ENCODE measurements at places on chromosomes 1 and 21.

- no peak for DNase-seq
These were observed 11.2 kb downstream of the SPSB1 start for GRCh38 chr1:9303916-9304315.

- no peak for DNase-seq
These were observed 248.3 kb upstream of the CAMK1G start for GRCh38 chr1:209335178-209335577.

DNA sequence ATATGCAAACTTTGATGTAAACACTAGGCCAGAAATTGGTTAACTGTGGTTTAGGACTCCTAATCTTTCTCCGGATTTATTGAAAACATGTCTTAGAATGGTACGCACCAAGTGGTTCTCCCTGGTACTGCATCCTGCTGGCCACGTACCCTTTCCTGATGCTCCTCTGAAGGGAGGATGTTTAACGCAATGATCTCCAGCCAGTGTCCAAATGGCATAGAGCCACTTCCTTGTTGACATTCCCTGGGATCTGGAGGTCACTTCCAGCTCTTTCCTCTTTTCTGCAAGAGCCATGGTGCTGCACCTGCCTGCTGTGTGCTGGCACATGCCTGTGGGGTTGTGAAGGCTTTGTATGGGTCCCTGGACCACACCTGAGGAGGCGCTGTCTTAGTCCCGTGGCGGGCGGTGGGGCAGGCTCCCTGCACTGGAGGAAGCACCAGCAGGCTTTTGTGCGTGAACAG is 53.9 kb downstream of the GALNT2 start:
- DNase-seq = no peak

- no peak for DNase-seq
These were observed 65.1 kb downstream of the PIK3CD start for GRCh38 chr1:9716404-9717192.

DNA sequence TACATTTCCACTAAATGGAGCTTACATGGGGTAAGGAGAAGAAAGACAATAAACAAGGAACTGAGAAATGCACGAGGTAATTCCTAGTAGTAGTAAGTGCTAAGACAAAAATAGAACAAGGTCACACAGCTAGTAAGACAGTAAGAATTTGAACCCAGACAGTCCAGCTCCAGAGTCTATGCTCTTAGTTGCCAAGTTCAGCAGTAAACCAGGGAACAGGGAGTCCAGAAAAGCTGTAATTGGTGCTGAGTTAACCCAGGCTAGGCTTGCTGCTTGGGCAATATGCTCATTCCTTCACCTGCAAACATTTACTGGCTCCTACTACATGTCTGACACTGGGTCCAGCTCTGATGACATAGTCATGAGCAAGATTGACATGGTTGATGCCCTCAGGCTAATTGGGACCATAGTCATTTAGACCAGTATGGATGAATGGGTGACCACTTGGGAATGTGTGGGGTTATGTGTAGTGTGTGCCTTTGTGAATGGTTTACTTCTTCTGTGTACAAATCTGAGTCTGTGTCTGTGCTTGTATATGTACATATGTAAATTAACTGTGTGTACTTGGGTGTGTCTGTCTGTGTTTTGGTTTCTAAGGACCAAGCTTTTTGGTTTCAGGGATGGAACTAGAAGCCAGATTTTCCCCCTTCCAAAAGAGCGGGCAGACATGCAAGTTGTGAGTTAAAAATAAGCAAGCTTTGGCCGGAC is 2.0 kb downstream of the GPX7 start:
- no peak for DNase-seq

GRCh38 chr1:20499105-20499504 is 8.8 kb downstream of the MUL1 start:
- DNase-seq = no peak

DNA sequence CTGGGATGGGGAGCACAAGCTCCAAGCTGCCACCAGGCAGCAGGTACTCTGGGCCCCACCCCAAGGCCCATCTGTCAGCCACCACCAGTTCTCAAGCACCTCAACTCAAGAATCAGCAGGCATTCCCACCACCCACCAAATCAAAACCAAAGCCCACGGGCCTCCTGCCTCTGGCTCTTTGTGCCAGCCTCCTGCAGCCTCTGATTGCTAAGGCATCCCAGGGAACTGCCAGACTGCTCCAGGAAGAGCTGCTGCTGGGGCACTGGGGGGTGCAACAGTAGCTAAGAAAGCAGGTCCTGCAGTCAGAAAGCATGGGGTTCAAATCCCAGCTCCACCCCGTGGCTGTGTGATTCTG is 34.7 kb downstream of the CHD5 start:
- DNase-seq = no peak

GRCh38 chr21:29777160-29777559 is 162.6 kb downstream of the GRIK1 start:
- no peak for DNase-seq

- no peak for DNase-seq
These were observed 5.9 kb downstream of the ZNF644 start for GRCh38 chr1:91015794-91016550.

GRCh38 chr1:38500891-38501290 is 358.7 kb downstream of the RRAGC start:
- no peak for DNase-seq

DNA sequence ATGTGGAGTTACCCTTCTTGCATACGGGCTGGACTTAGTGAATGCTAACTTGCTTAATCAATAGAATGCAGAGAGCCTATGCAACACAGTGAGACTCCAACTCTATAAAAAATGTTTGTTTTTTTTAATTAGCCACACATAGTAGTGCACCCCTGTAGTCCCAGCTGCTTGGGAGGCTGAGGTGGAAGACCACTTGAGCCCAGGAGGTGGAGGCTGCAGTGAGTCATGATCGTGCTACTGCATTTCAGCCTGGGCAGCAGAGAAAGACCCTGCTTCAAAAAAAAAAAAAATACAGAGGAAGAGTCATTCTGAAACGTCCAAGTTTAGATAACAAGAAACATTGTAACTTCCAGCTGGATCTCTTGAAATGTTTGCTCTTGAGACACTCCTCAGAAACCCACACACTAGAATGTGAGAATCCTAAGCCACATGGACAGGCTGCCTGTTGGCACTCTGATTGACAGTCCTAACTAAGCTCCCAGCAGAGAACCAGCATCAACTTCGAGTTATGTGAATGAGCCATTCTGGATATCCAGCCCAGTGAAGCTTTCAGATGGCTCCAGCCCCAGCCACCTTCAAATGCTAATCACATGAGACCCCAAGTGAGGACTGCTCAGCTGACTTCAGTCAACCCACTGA is 20.0 kb upstream of the CAP1 start:
- DNase-seq = no peak

- no peak for DNase-seq
These were observed 147.8 kb downstream of the TNFSF18 start for GRCh38 chr1:172902861-172903381.

GRCh38 chr1:99776120-99776519 is 9.7 kb upstream of the FRRS1 start:
- DNase-seq = no peak

- no peak for DNase-seq
These were observed 4.0 kb upstream of the CEP350 start for GRCh38 chr1:179950651-179951050.

GRCh38 chr1:28933277-28933676 is 18.9 kb downstream of the EPB41 start:
- DNase-seq = no peak

DNA sequence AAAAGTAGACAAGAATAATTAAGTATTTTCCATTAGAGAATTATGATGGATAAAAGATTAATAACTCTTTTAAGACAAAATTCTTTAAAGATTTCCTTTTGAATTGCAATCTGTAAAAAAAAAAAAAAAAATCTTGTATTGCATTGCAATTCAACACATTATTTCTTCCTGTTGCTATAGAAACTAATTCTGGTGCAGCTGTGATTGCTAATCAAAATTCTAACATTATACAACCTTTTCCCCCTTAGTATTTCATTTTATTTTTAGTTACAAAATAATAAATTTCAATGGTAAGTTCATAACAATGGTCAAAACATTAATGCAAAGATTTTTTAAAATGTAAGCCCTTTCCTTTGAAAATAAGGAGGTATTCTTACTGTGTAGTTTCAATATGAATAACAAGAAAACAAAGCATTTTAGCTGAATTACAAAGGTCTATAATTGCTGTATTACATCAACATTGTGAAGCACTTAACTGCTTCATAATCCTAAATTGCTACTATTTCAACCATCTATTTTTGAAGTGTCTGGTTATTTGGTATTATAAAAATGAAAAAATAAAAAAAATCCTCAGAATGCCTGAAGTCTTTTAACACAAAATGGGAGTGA is 135.0 kb downstream of the SYT14 start:
- DNase-seq = no peak

DNA sequence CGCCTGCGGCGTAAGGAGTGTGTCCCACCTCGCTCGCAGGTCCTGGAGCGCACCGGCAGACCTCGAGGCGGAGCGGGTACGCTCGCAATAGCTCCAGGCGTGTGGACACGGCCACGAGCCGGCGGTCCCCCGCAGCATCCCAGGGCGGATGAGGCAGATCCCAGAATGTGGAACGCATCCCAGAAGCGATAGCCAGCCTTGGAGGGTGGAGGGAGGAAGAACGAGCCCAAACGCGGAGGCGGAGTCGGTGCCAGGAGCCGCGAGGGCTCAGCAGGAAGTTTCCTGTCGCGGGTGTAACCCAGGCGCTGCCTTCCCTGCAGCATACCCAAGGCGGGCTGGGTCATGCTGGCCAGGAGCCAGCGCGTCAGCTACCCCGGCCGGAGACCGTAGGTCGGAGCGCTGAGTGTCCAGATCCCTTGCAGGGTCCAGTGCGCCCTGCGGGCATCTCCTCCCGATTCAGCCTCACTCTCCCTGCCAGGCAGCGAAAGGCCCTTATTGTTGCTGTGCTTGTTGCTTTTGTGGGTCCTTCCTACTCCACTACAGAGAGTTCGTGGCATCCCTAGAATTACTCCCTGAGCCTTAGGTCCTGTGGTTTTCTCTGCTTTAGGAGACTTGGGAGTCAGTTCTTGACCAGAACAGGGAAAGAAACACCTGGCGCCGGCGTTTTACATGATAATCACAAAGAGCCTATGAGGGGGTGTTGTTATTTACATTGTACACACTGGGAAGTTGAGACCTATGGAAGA is 27.7 kb downstream of the STYXL2 start:
- DNase-seq = no peak

DNA sequence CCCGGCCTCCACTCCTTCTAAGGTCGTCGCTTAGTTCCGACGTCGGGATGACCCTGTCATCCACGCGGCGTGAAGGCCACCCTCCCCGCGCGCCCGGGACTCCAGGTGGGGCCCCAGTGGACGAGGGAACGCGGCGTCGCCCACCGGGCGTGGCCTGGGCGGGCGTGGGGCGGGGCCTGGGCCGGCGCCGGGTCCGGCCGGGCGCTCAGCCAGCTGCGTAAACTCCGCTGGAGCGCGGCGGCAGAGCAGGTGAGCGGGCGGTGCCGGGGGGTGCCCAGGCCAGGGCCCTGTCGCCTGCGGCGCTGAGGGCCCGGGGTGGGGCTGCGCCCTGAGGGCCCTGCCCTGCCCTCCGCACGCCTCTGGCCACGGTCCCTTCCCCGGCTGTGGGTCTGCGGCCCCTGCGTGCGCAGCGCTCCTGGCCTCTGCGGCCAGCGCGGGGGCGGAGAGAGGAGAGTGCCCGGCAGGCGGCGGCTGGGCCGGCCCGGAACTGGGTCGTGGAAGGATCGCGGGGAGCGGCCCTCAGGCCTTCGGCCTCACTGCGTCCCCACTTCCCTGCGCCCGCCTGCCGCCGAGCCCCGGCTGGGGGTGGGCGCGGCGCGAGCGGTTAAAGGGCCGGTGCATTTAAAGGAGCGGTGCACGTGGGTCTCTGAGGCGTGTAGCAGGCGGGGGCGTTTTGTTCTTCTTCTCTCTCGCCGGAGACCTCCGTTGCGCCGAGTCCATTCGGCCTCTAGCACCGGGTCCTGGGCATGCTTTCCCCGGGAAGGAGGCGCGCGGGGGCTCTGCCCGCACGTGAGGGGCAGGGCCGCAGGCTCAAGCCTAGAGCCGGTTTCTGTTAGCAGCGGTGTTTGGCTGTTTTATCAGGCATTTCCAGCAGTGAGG is at the start of gene PSEN2:
Gene PSEN2, plus strand, starts transcription at position 216 of the 879 bp plus-strand sequence. CDS start 11,292 bp downstream, outside the sequence.
- peak; percentile 59 for DNase-seq

Measured in stimulated activated CD8-positive, alpha-beta memory T cell treated with anti-CD3 and anti-CD28 coated beads, Interleukin-2, amount 100 ng/mL, for 48 hours (primary cell).